MG63 (cell line): ENCODE measurements at places on chromosomes 6 and 20.

- no peak for DNase-seq
These were observed 42.6 kb downstream of the DSTN start for GRCh38 chr20:17612287-17612991.

GRCh38 chr6:16056263-16056870, 72.5 kb upstream of the MYLIP start:
- no peak for DNase-seq

DNA sequence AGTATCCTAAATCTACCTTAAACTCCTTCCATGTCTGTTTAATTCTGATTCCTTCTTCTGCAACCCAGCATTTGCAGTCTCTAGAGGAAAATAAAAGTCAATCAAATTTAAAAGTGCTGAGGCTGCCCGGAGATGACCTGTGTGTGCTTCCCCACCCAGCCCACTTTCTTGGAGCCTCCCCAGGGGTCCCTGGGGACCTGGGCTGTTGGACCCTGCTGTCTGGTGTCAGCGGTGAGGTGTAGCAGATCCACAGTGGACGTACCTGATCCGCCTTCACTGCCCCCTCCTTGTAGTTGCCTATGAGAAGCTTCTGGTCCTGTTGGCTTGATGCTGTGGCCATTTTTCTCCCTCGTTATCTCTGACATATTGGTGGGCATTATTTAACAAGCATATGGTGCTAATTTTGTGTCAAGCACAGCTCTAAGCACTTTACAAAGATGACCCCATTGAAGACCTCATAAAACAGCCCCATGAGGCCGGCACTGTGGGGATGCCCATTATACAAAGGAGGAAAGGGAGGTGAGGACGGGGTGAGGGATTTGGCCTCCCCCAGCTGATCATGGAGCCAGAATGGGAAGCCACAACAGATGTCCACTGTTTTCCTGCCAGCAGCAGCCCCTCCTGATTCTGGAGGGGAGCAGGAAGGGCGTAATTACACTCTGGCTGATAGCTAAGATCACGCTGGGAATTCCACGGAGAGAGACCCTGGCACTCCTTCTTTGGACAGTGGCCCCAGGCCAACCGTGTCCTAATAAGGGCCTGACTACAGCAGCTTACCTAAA, 628.2 kb downstream of the CDH26 start:
- DNase-seq, result no peak

DNA sequence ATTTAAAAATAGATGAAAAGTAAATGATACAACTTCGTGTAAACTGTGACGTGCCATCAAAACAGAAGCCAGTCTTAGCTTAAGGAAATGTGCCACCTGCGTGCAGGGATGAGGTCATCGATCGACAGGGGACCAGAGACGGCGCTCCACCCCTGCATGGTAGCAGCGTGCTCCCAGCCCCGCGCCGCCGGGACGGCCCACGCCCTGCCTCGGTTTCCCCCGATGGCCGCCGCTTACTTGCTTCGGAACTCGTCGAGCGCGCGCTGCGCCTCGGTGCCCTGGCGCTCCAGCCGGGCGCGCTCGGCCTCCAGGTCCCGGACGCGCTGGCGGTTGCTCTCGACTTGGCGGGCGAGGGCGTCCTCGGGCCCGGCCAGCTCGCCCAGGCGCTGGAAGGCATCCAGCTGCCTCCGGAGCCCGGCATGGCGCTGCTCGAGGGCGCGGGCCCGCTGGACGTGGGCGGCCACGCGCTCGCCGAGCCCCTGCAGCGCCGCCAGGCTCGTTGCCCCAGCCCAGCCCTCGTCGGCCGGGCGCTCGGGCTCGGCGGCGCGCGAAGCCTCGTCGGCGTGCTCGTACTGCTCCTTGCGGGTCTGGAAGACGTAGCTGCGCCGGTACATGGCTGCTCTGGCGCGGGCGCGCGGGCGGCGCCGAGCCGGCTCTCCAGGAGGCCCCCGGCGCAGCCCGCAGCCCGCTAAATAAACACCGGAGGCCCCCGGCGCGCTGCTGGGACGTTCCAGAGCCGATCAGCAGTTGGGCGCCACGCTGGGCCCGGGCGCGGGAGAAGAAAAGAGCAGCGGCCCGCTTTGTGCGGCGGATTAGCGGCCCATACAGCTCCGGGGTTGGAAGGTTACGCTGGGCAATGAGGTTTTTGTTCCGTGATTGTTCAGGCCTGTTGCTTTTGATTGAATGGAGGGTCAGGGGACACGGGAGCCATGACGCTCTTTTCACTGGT, at the start of gene BFSP1:
TSS of gene BFSP1 (minus strand) at position 664 of the 949 bp plus-strand sequence. CDS start at position 614, 50 bp downstream.
- DNase-seq, result peak; percentile 74

- DNase-seq, result peak; percentile 89
These were observed 88.9 kb upstream of the NT5E start for GRCh38 chr6:85360794-85361642.

GRCh38 chr6:117498159-117498558, 15.7 kb downstream of the DCBLD1 start:
- DNase-seq, result no peak

DNA sequence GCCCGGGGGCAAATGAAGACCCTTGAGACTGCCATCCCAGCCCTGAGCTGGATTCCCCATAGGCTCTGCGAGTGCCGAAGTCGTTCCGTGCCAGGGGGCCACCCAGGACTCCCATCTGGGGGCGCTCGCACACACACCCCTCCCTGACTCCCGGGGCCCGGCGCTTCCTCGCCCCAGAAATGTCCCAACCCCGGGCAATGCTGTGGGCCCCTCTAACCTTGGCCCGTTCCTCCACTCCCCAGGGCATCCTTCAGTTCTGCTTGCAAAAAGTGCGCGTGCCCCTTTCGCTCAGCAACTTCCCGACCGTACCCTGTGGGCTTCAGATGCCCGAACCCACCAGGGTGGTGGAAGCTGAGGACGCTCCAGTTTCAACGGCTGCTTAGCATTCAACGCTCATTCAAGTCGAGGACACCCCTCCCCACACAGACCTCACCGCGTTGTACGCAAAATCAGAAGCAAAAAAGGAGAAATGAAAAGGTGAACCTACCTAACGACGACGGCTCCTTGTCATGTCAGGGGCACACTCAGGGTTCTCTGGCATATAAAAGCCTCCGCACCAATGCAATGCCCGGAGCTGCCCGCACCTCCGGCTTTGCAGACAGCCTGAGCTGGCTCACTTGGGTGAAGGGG, 25.3 kb downstream of the RIPOR2 start:
- no peak for DNase-seq

GRCh38 chr6:35850208-35850607, 45.1 kb downstream of the LHFPL5 start:
- DNase-seq, result no peak

- DNase-seq, result no peak
These were observed 506 bp downstream of the CITED2 start for GRCh38 chr6:139373928-139374356.

DNA sequence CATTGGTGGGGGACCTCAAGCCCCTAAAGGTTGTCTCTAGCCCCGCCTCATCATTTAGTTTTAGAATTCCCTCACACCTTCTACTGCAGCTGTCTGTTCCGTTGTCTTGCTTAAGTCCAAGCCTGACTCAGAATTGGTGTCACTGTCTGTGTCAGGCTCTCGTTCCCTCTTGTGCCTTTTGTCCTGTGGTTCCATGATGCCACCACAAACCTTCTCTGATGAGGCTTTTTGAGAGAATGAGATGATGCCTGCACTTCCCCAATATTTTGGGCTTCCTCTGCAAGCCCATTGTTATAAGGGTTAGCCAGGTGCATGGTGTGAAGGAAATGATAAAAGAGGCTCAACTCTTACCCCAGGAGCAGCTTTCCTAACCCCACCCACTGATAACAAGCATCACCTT, 8.1 kb upstream of the AKIRIN2 start:
- DNase-seq, result no peak

DNA sequence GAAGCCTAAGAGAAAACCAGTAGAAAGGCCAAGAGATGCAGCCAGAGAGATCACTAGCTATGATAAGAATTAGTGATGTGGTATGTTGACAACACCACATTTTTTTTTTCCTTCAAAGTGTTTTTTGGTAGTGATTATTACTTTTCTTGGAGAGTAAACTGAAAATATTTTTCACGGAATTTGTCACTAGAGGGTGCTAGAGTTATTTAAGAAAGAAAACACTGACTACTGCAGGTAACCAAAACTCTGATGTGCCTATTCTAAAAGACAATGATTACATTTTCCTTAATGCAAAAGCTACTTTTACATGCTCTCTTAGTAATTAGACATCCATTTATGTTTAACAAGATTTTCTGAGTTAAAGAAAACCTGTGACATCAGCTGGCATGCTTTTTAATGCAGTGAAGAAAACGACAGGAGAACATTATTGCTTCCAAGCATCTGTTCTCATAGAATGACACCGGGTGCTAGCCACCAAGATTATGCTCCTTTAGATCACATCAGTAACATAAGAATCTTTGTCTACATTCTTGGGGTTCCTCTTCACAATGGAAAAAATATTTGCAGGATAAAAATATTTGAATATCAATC, 28.8 kb downstream of the RWDD2A start:
- no peak for DNase-seq

GRCh38 chr6:162177746-162178145, 549.8 kb downstream of the PRKN start:
- peak; percentile 4 for DNase-seq

- DNase-seq, result no peak
These were observed 29.7 kb downstream of the CHMP4B start for GRCh38 chr20:33840759-33841435.

GRCh38 chr6:81938014-81938856, 185.8 kb upstream of the TENT5A start:
- DNase-seq, result peak; percentile 62

GRCh38 chr20:37956107-37956585, 53.2 kb downstream of the VSTM2L start:
- no peak for DNase-seq

- DNase-seq, result no peak
These were observed 333.6 kb upstream of the JARID2 start for GRCh38 chr6:14912226-14912625.

DNA sequence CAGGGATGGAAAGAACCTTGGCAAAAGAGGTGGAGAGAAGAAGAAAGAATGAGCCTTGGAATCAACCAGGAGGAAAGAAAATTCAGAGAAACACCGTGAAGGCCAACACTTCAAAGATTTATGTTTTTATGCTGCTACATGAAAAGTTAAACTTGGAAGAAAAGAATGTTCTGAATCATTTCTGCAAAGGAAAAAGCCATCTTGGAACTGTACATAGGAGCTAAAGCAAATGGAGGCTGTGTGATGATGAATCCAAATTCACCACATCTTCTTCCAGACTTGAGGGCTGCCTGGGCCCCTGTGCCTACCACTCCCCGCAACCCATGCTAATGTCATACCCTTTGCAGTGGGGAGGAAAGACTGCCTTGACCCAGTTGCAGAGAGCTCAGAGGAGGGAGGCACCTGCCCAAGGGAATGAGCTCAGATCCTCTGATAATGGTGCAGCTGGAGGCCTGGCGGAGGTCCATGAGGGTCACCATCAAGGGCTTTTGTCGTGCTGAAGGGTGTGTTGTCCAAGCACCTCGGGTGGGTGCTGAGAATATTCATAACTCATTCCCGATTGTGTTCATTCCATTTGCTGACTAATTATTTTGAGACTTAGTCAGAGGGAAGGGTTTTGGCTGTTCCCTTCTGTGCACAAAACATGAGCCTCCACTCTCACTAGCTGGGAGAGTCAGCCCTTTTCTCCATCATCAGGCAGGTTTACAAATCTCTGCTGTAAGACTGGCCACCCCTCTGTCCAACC, 245.8 kb upstream of the JAG1 start:
- DNase-seq, result peak; percentile 79

DNA sequence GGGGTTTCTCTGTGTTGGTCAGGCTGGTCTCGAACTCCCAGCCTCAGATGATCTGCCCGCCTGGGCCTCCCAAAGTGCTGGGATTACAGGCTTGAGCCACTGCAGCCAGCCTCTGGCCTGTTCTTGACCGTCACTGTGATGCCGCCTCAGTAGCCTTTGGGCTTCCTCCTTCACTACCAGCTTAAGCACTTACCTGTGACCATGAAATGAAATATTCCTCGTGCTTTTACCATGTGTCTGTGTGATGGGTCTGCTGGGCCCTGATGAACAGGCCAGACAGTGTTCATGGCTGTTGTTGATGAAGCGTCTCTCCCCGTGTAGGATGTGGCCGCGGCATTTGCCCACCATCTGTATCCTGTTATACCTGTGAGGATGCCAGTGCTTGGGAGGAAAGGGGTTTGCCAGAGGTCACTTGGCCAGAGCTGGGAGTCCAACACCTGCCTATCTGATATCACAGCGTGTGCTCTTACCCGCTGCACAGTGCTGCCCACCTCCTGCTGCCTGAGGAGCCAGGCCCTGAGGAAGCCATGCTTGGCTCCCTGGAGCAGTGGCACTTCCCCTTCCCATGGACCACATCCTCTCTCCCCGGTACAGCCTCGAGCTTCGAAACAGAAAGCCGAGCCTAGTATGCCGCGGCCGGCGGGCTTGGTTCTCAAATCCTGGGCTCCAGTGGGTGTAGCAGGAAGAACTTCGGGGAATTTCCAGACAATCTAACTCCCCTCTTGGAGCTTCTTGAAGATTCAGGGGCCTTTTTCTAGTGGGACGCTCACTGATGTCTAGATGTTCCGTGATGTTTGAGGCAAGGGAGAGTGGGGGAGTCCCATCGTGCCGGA, 167.9 kb downstream of the ZDHHC14 start:
- no peak for DNase-seq

DNA sequence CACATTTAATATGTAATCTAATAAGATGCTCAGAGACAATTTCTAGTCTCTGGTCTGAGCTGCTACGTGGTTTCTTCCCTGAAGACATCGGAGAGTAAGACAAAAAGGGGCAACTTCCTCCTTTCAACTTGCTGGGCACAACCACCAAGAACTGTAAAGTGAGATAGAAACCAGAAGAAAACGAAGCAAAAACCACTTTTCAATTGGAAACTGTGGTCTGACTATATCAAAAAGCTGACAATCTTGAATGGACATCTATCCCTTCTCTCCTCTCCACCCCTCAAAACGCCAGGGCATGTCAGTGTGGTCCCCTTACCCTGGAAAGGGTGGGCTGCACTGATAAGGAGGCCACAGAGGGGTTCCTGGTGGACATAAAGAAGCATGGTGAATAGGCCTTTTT, 269.1 kb downstream of the CD83 start:
- DNase-seq, result no peak

DNA sequence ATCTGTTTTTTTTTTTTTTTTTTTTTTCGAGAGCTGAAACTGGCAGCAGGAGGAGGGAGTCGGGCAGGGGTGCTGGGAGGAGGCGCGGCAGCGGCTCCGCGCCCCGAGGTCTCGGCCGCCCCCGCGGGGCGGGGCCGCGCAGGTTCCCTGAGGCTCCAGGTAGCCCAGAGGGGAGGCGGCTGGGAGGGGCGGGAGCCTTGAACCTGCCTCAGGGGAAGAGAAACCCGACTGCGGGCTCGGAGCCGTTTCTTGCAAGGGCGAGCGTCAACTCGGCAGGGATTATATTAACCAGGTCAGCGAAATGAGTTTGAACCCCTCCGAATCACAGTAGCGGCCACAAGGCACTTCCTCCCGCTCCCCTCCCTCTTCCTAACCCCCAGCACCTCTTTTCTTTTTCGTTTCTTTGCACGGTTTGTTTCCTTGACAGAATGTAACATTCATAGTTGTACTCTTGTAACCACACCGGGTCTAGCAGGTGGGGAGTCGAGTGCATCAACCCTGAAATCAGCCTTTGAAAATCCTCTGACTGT, 2.0 kb downstream of the MYB start:
- no peak for DNase-seq

DNA sequence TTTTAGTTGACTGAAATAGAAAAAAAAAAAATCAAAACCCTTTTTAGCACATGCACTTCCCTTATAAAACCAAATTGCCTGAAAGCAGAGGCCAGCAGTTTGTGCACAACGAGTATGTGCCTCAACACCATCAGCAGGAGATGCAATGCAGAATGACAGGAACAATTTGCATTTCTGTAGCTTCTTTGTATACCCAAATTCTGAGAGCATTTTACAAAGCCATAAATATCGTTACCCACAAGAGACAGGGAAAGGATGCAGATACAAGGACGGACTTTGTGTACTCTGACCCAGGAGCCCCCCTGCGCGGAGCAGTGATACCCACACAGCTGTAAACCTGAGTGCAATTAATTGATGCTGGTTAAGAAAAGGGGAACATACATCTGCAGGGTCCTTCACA, 285.6 kb downstream of the PRKN start:
- DNase-seq, result no peak
